ENCODE measurements at places on chromosomes 12 and 14.
A peak's percentile ranks its signal among the peaks of the same experiment; 100 is the strongest.

- no peak for DNase-seq
Observed at GRCh38 chr12:82414926-82415325, 56.6 kb downstream of the METTL25 start.

DNA sequence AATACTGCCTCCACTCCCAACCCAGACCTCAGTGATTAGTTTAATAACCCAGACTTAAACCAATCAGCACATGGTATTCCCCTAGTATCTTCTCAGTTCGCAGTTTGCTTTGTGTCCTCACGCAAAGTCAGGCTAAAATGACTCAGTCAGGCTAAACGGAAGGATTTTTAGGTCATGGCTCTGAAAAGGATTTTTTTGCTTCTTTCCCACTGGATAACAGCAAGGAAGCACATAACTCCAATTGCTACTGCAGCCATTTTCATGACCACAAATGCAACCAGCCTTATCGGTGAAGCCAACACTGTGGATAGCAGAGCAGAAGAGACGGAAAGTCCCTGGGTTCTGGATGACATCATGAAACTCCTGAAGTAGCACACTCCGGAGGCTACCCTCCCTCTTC is 67.7 kb downstream of the ZC3H14 start:
- DNase-seq: no peak

- no peak for DNase-seq
Observed at GRCh38 chr12:52585946-52586345, 12.3 kb upstream of the KRT74 start.

- no peak for DNase-seq
Observed at GRCh38 chr12:124582108-124582424, 14.7 kb upstream of the NCOR2 start.

DNA sequence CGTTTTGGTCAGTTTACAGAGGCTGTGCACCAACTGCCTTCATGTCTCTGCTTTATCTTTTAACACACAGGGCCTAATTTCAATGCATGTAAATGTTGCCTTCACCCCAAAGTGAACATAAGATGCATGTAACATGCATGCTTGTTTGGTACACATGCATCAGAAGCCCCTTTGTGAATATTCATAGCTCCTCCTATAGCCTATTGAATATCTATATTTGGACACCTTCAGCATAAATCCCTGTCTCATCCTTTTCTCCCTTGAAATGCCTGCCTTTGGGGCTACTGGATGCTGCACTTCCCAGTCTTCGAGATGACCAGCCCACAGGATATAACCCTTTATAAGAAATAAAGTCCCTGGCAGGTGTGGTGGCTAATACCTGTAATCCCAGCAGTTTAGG is 57.7 kb upstream of the FAM181A start:
- DNase-seq: no peak

GRCh38 chr12:111322336-111323250 is 46.3 kb downstream of the PHETA1 start:
- DNase-seq: no peak

GRCh38 chr14:43901911-43902673 is 605.0 kb downstream of the FSCB start:
- DNase-seq: no peak

DNA sequence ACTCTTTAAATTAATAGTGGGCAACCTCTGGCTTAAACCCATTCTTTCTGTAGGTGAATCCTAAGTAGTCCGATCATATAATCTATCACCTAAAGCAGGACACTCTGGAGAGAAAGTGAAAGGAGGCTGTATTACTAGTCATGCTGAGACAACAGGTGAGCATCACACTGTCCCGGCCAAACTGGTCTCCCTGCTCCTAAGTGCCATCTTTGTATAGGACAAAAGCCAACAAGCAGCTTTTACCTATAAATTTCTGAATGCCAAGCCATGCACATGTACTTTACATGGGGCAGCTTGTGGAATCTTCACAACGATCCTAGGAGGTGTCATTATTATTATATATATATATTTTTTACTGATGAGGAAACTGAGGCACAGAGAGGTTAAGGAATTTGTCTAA is 18.0 kb downstream of the PLEKHH1 start:
- DNase-seq: no peak

DNA sequence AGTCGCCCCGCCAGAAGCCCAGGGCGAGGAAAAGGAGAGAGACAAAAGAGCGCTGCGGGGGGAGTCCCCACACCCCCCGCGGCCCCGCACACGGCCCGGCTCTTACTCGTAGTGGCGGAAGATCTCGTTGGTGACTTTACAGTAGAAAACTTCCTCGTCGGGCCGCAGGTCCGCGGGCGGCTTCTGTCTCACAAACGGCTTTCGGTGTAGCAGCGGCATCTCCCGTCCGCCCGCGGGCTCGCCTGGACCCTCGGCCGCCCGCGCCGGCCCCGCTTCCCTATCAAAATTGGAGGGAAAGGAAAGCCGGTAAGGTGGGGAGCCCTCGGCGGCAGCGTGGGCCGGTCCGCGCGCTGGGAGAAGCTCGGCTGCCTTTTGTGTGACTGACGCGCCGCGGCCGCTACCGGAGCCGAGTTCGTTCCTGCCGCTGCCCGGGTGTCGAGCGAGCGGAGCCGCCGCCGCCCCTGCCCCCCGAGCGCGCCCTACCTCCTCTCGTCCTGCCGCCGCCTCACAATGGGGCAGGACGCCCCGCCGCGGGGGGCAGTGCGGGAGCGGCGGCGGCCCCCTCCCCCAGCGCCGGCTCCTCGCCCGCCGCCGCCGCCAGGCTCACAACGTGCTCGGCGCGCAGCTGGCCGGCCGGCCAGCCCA is 652 bp downstream of the BAZ1A start:
- peak; percentile 23 for DNase-seq

GRCh38 chr12:93638954-93639353 is 38.2 kb upstream of the CRADD start:
- no peak for DNase-seq

GRCh38 chr14:50225067-50225973 is 6.1 kb downstream of the SOS2 start:
- DNase-seq: no peak

DNA sequence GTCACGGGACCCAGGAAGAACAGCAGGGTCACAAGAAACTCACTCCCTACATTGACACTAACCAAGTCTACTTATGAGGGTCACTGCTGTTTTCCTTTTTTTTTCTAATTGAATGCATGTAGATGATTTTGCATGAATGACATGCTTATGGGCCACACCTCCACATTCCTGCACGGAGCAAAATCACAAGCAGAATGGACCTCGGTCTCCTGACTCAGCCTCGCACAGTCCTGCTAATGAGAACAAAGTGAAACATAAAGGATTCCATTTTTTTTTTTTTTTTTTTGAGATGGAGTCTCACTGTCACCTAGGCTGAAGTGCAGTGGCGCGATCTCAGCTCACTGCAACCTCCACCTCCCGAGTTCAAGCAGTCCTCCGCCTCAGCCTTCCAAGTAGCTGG is 12.3 kb downstream of the SCARB1 start:
- DNase-seq: no peak

- DNase-seq: no peak
Observed at GRCh38 chr12:42701084-42701483, 111.5 kb upstream of the PRICKLE1 start.

DNA sequence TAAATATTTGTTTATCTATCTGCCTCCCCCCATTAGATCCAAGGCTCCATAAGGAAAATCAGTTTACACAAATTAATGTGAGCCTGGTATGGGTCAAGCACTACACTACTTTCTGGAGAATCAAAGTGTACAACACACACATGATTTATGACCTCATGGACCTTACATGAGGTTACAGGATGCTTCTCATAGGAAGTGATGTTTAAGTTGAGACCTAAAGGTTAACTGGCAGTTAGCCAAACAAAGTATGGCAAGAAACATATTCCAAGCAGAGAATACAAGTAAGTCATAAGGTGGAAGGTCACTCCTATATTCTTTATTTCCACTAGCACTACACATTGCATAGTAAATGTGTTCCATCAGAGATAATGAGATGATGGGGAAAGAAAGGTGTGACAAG is 39.2 kb downstream of the OSBPL8 start:
- DNase-seq: no peak

GRCh38 chr12:12035229-12035628 is 35.5 kb upstream of the BCL2L14 start:
- DNase-seq: no peak

DNA sequence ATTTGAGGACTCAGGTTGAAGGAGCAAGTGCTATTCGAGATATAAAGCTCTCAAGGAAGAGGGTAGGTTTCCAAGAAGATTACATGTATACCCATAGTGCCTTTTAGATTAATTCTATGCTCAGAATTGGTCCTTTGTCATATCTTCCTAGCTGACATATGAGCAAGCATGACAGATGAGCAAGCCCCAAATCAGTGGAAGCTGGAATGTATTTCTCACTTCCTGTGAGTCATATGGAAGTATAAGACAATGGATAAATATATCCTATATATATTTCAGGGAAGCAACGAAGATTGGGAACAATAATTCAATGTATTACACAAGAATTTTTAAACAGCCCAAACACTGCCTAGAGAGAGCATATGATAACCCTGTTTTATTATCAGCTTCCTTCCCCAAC is 674.1 kb upstream of the ATXN7L3B start:
- DNase-seq: no peak

DNA sequence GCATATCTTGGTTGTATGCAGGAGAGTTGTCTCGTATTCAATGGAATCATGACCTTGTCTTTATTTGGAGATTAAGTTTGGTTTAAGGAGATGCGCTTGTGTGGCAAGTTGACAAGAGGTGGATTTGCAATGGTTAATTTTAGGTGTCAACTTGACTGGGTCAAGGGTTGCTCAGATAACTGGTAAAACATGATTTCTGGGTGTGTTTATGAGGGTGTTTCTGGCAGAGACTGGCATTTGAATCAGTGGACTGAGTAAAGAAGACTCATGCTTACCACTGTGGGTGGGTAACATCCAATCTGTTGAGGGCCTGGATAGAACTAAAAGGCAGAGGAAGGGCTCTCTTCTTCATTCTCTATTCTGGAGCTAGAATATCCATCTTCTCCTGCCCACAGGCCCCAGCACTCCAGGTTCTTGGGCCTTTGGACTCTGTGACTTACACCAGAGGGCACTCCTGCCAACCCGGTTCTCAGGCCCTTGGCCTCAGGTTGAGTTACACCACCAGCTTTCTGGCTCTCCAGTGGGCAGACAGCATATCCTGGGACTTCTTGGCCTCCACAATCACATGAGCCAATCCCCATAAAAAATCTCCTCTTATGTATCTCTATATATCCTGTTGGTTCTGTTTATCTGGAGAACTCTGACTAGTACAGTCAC is 141.5 kb upstream of the ARID2 start:
- no peak for DNase-seq

DNA sequence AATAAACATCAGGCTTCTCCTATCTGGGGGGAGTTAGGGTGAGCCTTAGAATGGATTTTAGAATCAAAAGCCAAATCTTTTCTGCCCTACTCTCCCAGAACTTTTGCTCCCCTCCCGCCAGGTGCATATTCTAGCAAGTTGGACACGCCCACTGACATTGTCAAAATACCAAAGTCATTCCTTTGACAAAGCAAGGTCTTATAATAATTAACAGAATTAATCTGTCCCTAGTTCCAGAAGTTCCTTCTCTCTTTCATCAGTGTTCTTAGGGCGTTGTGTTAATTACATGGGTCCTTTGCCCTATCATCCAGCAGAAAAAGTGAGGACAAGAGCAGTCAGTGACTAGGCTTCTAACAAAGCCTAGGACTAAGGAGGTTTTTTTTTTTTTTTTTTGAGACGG is 2.4 kb downstream of the PRR13 start:
- no peak for DNase-seq

- DNase-seq: no peak
Observed at GRCh38 chr12:97435153-97435552, 27.5 kb upstream of the RMST start.

- no peak for DNase-seq
Observed at GRCh38 chr12:107468182-107468581, 217.4 kb upstream of the PWP1 start.

DNA sequence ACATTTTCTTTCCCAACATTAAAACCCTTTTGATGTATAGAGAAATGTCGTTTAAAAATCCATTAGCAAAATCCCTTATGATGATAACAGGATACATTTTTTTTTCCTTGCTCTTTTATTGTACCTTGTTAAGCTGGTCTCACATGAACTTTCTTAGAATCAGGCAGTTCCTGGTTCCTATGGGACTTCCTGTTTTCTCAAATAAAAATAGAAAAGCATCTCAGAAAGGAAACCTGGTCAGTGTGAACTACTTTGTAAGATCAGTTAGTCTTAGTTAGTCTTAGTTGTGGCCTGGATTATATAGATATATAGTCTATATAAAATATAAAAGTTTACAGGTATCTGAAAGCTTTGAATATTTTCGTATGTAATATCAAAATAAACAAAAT is 40.3 kb downstream of the LEMD3 start:
- no peak for DNase-seq

GRCh38 chr12:109500406-109501185 is 23.2 kb downstream of the UBE3B start:
- DNase-seq: no peak

DNA sequence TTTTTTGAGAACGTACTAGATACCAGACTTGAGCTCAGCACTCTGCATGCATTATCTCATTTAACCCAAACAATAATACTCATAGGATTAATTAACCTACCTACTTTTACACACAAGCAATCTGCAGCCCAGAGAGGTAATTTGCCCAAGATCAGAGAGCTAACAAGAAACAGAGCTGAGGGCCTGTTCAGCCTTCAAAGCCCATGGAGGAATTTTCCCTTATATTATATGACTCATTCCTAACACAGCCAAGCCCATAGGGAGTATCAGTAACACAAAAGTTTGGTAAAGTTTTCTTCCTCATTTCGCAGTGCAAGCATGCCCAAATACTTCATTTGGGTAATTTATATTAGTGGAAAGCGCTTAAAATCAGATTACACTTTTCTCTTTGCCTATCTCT is 94.7 kb downstream of the GALC start:
- DNase-seq: no peak

DNA sequence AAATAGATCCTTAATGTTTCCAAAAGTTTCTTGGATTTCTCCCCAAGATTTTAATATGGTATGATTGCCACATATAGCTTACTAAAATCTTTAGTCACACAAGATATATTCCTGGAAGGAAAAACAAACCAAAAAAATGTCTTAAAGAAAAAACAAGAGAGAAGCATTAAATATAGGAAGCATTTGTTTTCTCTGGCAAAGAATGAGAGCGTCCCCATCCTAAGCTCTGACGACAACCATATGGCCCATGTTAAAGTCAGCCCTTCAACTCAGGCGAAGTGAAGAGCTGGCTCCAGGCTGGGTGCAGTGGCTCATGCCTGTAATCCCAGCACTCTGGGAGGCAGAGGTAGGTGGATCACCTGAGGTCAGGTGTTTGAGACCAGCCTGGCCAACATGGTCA is 35.6 kb downstream of the GCH1 start:
- no peak for DNase-seq

DNA sequence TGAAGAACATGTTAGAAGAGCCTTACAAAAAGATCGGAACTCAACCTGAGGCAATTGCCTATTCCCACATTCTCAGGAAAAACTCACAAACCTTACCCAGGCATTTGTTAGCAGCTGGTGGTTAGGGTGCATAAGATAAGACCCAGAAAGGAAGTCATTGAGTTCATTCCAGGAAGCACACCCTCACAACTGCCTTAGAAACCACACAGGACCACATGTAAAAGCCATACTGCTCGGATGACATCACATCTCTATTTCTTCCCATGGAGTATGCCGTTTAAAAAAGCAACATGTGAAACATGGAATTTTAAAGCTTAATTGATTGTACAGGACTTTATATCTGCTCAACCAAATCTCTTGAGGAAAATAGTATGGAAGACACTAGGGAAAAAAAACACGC is 411.2 kb downstream of the DAD1 start:
- no peak for DNase-seq

Data from tibial nerve (tissue), 4 donors.